Activated CD8-positive, alpha-beta T cell treated with anti-CD3 and anti-CD28 coated beads, Interleukin-2, amount 10 ng/mL, durations not matched to agents 7 days and 5 days (primary cell): ENCODE measurements at places on chromosomes 5 and 9. TPM values are rescaled to one million over a fixed set of nuclear protein-coding genes. Genes with fewer than 3 reads are reported as not detected.

DNA sequence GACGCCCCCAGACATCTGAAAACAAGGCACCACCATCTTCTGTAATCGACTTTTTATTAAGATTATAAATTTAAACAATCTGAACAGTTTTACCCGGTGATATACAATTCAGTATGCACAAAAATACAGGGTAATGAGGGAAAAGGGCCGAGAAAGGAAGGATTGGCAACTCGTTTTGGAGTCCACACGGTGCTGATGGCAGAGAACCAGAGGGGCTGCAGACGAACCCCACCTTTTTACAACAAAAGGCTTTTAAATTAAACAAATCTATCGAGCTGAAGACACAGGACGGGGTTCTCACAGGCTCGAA, 2.6 kb downstream of the IER5L start:
- no peak for DNase-seq

- DNase-seq: no peak
Observed at GRCh38 chr9:89314955-89315354, 3.3 kb upstream of the SECISBP2 start.

DNA sequence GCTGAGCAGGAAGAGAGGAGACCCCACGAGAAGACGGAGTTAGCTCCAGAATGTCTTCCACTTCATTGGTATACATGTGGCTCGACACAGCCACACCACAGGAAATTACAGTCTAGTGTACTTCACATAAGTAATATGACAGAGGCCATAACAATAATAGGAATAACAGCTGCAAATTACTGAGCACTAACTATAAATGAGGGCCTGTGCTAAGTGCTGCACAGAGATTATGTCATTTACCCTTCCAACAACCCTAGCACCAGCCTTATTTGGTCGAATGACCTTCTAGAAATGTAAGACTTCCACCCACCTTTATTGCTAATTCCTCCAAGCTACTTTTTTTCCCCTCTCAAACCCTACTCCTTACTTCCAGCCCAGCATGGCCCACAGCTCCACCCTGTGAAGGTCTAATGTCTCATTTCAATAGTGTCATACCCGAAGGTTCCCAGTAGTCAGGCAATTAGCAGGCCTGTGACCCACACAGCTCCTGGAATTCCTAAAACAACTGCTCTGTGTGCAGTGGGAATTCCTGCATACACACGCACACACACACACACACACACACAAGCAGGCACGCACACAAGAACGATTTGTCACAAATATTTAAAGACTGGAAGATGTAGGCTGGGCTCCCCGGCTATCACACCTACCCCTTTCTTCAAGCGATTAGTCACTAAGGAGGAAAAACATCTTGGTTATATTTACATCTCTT, 134.5 kb downstream of the FRMD3 start:
- DNase-seq: no peak

- no peak for DNase-seq
Observed at GRCh38 chr5:37916525-37916924, 76.7 kb upstream of the GDNF start.

DNA sequence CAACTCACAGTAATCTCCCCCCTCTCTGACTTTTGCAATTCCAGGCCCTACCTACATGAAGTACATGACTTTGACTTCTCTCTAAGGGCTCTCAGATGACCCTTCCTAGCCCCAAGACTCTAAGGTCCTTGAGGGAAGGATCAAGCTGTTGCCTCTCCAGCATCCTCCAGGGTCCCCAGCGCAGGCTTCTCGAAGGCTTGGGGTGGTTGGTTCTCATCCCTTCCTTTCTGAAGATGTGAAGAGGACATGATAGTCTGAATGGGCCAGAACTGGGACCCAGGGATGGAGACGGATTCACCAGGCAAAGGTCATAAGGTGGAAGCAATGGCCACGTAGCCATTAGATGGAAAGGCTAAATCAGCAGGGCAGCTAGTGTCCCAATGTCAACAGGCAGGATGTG, 86.8 kb downstream of the NRG2 start:
- DNase-seq: no peak

COL27A1 gene
- 0.47 TPM for total RNA-seq
